ENCODE measurements at places on chromosomes 4 and X. TPM values are rescaled to one million over a fixed set of nuclear protein-coding genes. Genes with fewer than 3 reads are reported as not detected.

GRCh38 chr4:122914292-122914904, 8.0 kb downstream of the NUDT6 start:
- no peaks in the 10 kb centered on the region for H3K36me3 ChIP-seq
- DNase-seq, result no peak
- H3K27ac ChIP-seq, result no peak overlapping the region
- H3K4me1 ChIP-seq, result no peaks in the 10 kb centered on the region

DNA sequence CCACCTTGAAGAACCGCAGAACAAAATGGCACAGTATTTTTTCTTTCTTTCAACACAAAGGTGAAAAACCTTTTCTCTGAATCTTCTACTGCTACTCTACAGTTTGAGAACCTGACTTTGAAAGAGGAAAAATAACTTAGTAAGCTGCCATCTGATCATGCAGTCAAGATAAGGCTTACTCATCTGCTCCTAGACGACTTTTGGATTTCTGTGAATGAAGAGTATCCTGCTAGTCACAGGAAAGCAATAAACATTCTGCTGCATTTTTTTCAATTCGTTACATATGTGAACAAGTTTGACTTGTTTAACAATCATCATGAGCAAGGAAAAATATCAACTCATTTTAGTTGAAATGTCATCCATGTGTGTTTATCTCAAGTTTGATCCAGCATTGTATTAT, 25.2 kb downstream of the TIGD2 start:
- no peak overlapping the region for H3K27ac ChIP-seq
- H3K4me3 ChIP-seq, result no peak overlapping the region
- H3K36me3 ChIP-seq, result no peaks in the 10 kb centered on the region
- no peaks in the 10 kb centered on the region for H3K27me3 ChIP-seq

GRCh38 chr4:151540728-151541388, 131.9 kb downstream of the FHIP1A start:
- no peaks in the 10 kb centered on the region for H3K27me3 ChIP-seq
- H3K4me3 ChIP-seq, result no peak overlapping the region
- no peak overlapping the region for H3K27ac ChIP-seq
- DNase-seq, result no peak
- no peaks in the 10 kb centered on the region for H3K4me1 ChIP-seq
- no peaks in the 10 kb centered on the region for H3K36me3 ChIP-seq

GRCh38 chrX:153875391-153876111, 10.4 kb downstream of the L1CAM start:
- H3K27me3 ChIP-seq, result no peaks in the 10 kb centered on the region
- no peak for DNase-seq
- H3K4me3 ChIP-seq, result no peak overlapping the region
- no peak overlapping the region for H3K27ac ChIP-seq
- H3K36me3 ChIP-seq, result no peaks in the 10 kb centered on the region

GRCh38 chr4:39484582-39485272, 25.9 kb downstream of the LIAS start:
- no peaks in the 10 kb centered on the region for H3K4me1 ChIP-seq
- H3K27me3 ChIP-seq, result no peaks in the 10 kb centered on the region
- H3K27ac ChIP-seq, result no peak overlapping the region
- H3K4me3 ChIP-seq, result no peak overlapping the region

GRCh38 chrX:118225711-118226428, 109.3 kb upstream of the KLHL13 start:
- no peaks in the 10 kb centered on the region for H3K4me1 ChIP-seq
- H3K4me3 ChIP-seq, result no peak overlapping the region
- no peaks in the 10 kb centered on the region for H3K36me3 ChIP-seq
- no peak overlapping the region for H3K27ac ChIP-seq
- no peak for DNase-seq
- no peaks in the 10 kb centered on the region for H3K27me3 ChIP-seq

DNA sequence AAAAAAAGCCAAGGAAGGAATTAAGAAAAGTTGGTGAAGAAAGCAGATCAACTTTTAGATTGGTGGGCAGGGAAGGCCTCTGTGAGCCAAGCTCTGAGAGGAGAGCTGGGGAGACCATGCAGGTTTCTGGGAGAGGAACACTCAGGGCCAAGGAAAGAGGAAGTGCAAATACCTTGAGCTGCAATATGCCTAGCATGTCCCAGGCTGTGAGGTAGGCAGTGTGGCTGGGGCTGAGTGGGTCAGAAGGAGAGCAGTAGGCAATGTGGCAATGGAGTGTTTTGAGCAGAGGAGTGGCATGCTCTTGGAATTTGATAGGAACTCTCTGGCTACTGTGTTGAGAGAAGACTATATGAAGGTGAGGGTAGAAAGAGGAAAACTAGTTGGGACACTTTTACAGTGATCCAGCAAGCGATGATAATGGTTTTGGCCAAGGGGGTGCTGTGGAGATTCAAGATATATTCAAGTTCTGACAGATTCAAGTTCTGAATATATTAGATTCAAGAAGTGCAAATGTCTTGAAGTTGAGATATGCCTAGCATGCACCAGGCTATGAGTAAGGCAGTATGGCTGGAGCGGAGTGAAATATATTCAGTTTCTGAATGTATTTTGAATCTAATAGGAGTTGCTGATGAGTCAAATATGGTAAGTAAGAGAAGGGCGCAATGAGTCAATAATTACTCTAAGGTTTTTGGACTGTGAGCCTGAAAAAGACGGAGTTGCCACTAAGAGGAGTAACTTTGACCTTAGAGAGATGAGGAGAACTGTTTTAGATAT, 172.5 kb downstream of the CAMK2D start:
- H3K36me3 ChIP-seq, result no peaks in the 10 kb centered on the region
- no peaks in the 10 kb centered on the region for H3K27me3 ChIP-seq
- no peak overlapping the region for H3K27ac ChIP-seq
- H3K4me3 ChIP-seq, result no peak overlapping the region
- H3K4me1 ChIP-seq, result peaks cover 47% of the 10 kb centered on the region
- DNase-seq, result no peak

DNA sequence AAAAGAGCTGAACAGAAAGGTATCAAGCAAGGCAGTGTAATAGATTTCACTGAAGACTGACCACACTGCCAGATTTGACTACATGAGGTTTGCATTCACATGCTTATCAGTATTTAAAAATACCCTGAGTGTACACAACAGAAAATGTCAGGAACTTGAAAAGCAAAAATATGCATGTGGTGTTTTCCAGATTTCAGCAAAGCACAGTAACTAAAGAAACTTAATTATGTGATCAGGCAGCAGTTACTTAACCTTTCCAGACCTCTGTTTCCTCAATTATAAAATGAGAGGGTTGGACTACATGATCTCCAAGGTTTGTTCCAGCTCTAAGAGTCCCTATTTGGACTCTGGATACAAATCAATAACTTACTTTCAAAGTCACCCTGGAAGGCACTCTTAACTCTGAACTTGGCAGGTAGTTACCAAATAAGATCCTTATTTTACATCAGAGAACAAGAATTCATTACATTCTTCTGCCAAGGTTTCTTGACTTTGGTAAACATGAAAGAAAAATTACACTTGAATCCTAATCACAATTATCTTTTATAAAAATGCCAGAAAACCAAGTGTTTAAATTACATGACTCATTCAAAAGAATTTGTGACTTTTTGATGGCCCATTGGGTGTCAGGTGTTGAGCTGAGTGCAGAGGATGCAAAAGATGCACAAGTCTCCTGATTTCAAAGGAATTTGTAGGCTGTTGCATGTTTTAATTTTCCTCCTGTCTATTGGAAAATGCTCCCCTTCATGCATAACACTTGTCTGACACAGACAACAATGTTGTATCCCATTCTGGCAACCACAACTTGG, 241.6 kb downstream of the MGST2 start:
- no peak overlapping the region for H3K27ac ChIP-seq
- DNase-seq, result no peak
- no peak overlapping the region for H3K4me3 ChIP-seq
- peaks cover 15% of the 10 kb centered on the region for H3K4me1 ChIP-seq

DNA sequence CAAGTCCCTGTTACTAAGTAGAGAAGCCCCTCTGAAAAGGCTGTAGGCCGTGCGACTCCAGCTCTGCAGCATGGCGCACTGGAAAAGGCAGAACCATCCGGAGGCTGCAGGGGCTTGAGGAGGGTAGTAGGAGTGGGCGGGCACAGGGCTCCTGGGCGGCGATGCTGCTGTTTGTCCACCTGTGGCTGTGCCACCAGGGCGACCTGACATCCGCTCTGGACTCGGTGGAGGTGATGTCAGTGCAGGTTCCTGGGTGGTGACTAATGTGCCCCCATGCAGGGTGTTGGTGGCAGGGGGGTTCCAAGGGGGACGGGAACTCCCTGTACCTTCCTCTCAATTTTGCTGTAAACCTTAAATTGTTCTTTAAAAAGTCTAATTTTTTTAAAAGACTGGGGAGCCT, 58.3 kb downstream of the PCGF3 start:
- DNase-seq, result no peak
- peaks cover 8% of the 10 kb centered on the region for H3K4me1 ChIP-seq
- H3K4me3 ChIP-seq, result no peak overlapping the region
- H3K36me3 ChIP-seq, result peaks cover 76% of the 10 kb centered on the region

GRCh38 chr4:159317203-159317602, 214.3 kb downstream of the RAPGEF2 start:
- no peak for DNase-seq
- H3K27ac ChIP-seq, result no peak overlapping the region
- H3K4me3 ChIP-seq, result no peak overlapping the region
- H3K27me3 ChIP-seq, result no peaks in the 10 kb centered on the region
- H3K36me3 ChIP-seq, result peaks cover 24% of the 10 kb centered on the region

- no peak overlapping the region for H3K27ac ChIP-seq
- H3K4me3 ChIP-seq, result no peak overlapping the region
- no peak for DNase-seq
- no peaks in the 10 kb centered on the region for H3K36me3 ChIP-seq
- H3K4me1 ChIP-seq, result no peaks in the 10 kb centered on the region
Observed at GRCh38 chrX:133053861-133054598, 42.9 kb downstream of the USP26 start.

DNA sequence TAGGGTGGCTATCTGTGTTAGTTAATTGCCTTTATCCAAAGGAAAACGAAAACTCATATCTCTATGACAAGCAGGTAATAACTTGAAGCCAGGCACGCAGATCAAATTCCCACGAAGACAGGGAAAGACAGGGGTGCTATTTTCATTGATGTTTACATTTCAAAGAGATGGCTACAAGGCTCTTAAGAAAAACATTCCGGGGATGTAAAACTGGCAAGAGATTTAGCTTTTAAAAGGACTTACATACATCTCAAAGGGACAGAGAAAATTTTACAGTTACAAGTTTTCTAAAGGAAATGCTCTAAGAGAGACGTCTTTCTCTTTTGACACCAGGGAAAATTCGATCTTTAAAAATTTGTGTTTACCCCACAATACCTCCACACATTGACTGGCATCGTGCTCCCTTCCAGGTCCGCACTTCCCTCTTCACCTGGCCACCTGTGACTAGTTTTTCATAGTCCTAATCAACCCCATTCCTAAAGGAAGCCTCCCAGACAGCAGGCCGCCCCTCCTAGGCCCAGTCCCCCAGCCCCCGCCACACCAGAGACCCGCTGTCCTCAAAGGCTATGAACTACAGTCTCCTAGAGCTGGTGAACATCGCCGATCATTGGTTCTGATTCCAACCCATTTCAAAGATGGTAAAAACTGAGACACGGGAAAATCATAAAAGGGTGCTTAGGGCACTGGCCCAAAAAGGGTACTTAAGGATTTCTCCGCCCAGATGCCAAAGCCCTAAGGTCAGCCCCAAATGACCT, 649 bp upstream of the ARAF start:
- peaks cover 17% of the 10 kb centered on the region for H3K4me1 ChIP-seq
- H3K4me3 ChIP-seq, result peak overlapping the region; percentile 27
- no peaks in the 10 kb centered on the region for H3K27me3 ChIP-seq
- peak overlapping the region; percentile 97 for H3K27ac ChIP-seq

DNA sequence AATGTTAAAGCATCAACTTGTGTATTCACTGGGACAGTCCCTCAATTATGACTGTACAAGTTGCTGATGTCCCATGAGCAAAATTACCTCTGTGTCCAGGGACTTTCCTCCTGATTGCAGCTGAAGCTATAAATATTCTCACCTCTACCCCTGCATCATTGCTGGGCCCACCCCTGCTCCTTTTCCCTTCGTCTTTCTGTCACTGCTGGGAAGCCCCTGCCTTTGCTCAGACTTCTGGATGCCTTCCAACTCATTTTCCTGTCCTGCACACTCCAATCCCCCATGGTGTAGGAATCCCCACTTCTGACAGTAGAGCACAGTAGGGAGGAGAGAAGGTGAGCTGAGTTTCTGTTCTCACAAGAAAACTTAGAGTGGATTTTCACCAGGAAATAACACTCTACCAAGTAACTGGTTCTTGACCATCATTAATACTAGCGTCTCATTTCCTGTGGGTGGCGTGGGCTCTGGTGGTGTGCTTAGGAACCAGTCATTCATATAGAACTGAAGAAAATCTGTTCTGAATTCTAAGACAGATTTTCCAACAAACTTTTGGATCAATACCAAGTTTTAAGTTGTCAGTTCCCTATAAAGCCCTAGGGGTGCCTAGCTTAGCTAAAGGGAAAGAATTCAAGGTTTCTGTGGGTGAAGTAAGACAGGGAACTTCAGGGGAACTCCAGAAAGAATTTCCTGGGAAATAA, 136.2 kb upstream of the MED14 start:
- no peaks in the 10 kb centered on the region for H3K27me3 ChIP-seq
- no peak overlapping the region for H3K27ac ChIP-seq
- peaks cover 7% of the 10 kb centered on the region for H3K4me1 ChIP-seq

- no peak overlapping the region for H3K27ac ChIP-seq
- DNase-seq, result no peak
- no peaks in the 10 kb centered on the region for H3K27me3 ChIP-seq
- no peaks in the 10 kb centered on the region for H3K4me1 ChIP-seq
- no peaks in the 10 kb centered on the region for H3K36me3 ChIP-seq
Observed at GRCh38 chr4:91525621-91526020, 778.1 kb upstream of the GRID2 start.

- DNase-seq, result no peak
- H3K36me3 ChIP-seq, result no peaks in the 10 kb centered on the region
- H3K4me3 ChIP-seq, result no peak overlapping the region
- H3K27me3 ChIP-seq, result no peaks in the 10 kb centered on the region
- no peaks in the 10 kb centered on the region for H3K4me1 ChIP-seq
- H3K27ac ChIP-seq, result no peak overlapping the region
Observed at GRCh38 chrX:19272452-19272851, 71.3 kb upstream of the PDHA1 start.

- H3K4me1 ChIP-seq, result no peaks in the 10 kb centered on the region
- no peak overlapping the region for H3K4me3 ChIP-seq
- H3K27ac ChIP-seq, result no peak overlapping the region
Observed at GRCh38 chr4:83174844-83175414, 60.4 kb upstream of the PLAC8 start.

The EPHA5 gene
- 9.8 TPM for total RNA-seq

The PHKA1 gene
- 9.3 TPM for total RNA-seq

The FHDC1 gene
- 0.90 TPM for total RNA-seq

The UGT2B10 gene
- not detected for total RNA-seq

The ETNPPL gene
- 0.75 TPM for total RNA-seq

The SLITRK4 gene
- total RNA-seq, result 8.1 TPM

The EREG gene
- total RNA-seq, result 0.31 TPM

The POLN gene
- total RNA-seq, result 2.8 TPM

The FHIP1A gene
- 11.6 TPM for total RNA-seq

All from right atrium auricular region (tissue), 2 donors.